Stimulated activated CD4-positive, alpha-beta T cell treated with anti-CD3 and anti-CD28 coated beads, Interleukin-1b, Interleukin-23, amount 100 ng/mL, for 24 hours (primary cell): ENCODE measurements at places on chromosomes 7 and 10.

GRCh38 chr7:84181628-84182027 lies 13.0 kb downstream of the SEMA3A start:
- no peak for DNase-seq

DNA sequence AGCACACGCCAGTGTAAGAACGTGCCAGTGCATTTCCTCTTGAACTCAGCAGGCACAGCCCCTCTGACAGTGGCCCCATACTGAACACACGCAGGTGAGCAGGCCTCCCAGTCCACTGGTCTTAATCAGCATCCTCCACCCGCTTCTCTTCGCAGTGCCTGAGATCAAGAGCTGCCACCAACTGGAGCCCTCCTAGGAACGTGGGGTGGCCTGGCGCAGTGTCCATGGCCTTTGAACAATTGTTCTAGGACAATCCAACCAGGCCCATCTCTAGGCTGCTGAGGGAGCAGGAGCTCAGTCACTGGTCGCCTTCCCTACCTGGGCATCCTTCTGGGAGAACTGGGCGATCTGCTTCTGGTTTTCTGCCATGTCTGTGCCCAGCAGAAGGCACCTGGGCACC lies 15.2 kb downstream of the PYROXD2 start:
- DNase-seq = no peak

- DNase-seq = no peak
Observed at GRCh38 chr10:74008212-74008731, 10.4 kb downstream of the VCL start.

DNA sequence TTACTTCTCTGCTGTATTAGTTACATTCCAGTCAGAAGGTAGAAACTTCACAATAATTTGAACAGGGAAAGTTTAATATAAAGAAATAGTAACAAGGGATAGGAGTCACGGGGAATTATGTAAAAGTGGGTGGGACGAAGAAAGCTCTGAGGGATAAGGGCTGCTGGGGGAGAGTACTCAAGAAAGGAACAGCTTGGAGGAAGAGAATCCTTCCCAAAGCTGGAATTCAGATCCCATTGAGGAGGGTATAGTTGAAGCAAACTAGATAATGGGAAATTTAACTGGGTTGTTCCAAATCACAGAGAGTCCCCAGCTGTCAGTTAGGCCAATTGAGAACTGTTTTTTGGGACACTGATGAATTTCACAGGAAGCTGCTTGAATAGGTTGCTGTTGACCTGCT lies 53.2 kb upstream of the MACC1 start:
- DNase-seq = no peak

DNA sequence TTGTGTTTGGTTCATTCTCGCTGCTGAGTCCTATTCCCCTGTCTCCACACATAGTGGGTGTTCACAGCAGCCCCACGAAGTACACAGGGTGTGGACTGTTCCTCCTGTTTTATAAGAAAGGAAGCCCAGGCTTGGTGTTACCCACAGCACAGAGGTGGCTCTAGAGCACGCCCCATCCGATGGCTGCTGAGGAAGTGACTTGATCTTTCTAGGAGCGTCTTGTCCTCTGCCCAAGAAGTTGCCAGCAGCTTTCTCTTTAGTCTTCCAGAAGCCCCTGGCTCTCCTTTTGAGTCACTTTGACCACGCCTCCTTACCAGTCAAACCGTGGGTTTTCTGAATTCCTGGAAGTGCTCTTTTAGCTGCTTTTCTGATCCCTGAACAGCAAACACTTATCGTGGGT lies 94.0 kb downstream of the GRK5 start:
- peak; percentile 40 for DNase-seq

GRCh38 chr7:154915600-154915999 lies 87.3 kb downstream of the PAXIP1 start:
- DNase-seq = no peak

DNA sequence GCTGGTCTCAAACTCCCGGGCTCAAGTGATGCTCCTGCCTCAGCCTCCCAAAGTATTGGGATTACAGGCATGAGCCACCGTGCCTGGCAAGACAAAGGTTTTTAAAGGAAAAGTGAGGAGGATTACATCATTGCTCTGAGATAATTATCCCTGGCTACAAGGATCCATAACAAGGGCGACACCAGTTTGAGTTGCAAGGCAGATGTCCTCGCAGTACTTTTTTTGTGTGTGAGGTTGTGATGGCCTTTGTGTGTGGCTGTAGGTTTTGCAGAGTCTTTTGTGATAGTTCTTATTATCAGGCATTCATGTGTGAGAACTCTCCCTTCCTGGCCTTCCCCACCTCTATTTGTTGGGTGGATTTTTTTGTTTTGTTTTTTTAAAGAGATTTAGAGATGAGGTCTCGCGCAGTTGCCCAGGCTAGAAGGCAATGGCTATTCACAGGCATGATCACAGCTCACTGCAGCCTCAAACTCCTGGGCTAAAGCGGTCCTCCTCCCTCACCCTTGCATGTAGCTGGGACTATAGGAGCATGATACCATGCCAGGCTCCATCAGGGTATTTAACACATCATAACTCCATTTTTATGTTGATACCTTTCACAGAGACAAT lies 10.0 kb downstream of the BTBD16 start:
- no peak for DNase-seq

DNA sequence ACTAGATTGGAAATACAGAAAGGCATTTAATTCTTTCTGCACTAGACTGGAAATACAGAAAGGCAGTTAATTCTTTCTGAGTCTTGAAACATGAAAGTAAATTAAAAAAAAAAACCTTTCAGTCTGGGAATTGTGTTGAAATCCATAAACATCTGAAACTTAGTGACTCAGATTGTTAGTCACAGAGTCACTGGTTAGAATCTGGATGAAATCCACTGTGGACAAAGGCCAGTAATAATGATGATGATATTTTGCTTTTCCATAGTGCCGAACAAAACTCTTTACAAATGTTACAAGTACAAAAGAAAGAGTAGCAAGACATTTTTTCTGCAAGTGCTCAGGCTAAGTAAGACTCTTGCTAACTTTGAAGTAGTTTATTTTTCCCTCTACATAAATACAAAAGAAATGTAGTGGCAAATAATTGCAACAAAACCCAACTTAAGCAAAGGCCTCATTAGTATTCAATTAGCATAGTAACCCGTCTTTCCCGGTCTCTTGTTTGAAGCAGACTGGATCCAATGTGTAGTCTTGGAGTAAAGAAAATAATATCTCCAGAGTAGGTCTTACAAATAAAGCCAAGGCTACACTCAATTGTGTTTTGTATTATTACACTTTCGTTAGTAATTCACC lies 5.8 kb upstream of the PRTFDC1 start:
- no peak for DNase-seq

GRCh38 chr7:102156867-102157266 lies 129.8 kb upstream of the SH2B2 start:
- DNase-seq = no peak

DNA sequence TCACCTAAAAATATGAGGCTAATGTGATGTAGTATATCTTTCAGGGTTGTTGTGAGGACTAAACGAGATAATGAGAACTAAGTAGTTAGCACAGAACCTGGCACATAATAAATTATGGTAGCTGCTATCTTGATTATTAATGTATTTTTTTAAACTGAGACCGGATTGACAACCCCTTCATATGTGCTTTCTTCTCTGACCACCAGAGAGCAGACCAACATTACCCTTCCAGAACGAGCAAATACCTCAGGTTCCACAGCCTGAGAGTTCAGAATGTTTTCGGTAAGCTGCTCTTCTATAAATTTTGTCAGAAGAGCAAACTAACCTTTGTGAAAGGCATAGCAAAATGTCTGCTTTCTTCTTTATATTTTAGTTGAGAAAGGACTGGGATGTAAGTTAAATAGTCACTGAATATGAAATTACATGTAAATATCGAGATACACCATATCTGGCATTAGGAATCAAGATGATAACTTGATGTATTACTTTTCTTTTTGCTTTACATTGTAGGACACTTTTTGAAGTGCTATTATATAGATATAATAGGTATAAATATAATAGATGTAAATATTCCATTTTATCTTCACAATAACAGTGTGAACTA lies 13.6 kb upstream of the BPGM start:
- DNase-seq = no peak

DNA sequence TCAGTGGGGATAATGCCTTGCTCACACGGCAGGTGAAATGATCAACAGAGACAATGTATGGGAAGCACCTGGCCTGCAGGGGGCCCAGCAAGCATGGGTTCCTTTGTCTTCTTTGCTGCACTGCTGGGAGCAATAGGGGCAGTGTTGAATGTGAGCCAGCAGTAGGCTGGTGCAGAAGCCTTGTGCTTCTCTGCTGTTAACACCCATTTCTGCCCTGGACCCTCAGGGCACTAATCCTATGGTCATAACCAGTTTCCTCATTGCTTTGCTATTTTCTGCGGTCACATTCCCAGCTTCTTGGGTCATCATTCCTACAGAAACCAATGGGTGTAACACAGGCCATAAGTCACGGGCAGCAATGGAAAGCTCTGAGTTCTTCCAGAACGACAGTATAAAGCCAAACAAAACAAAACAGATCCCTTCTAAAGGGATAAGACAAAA lies 10.9 kb upstream of the LGI1 start:
- DNase-seq = no peak

DNA sequence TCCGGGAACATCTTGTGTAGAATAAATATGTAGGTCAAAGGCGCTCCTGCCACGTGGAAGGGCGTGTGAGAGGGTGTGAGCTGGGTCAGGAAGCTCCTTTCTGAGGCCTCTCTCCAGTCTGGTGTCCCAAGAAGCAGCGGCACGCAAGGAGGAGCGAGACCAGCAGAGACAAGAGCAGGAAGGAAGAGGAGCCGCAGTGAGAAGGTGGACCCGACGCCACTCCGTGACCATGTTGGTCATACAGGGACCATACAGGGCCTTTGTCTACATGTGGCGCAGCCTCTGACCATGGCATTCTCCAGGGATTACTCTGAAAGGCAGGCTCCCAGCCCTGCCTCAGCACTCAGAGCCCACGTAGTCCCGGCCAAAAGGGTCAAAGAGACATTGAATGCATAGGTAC lies 26.2 kb upstream of the EN2 start:
- no peak for DNase-seq

- no peak for DNase-seq
Observed at GRCh38 chr10:65125212-65125611, 1604.0 kb downstream of the REEP3 start.

GRCh38 chr10:132341017-132341416 lies 9.0 kb downstream of the LRRC27 start:
- DNase-seq = no peak

GRCh38 chr10:107103174-107104025 lies 61.1 kb downstream of the SORCS1 start:
- DNase-seq = no peak

GRCh38 chr7:105298439-105298894 lies 90.3 kb downstream of the SRPK2 start:
- no peak for DNase-seq

- DNase-seq = no peak
Observed at GRCh38 chr10:131127138-131127589, 184.4 kb downstream of the TCERG1L start.

- DNase-seq = no peak
Observed at GRCh38 chr10:131855461-131856401, 45.1 kb upstream of the PPP2R2D start.

DNA sequence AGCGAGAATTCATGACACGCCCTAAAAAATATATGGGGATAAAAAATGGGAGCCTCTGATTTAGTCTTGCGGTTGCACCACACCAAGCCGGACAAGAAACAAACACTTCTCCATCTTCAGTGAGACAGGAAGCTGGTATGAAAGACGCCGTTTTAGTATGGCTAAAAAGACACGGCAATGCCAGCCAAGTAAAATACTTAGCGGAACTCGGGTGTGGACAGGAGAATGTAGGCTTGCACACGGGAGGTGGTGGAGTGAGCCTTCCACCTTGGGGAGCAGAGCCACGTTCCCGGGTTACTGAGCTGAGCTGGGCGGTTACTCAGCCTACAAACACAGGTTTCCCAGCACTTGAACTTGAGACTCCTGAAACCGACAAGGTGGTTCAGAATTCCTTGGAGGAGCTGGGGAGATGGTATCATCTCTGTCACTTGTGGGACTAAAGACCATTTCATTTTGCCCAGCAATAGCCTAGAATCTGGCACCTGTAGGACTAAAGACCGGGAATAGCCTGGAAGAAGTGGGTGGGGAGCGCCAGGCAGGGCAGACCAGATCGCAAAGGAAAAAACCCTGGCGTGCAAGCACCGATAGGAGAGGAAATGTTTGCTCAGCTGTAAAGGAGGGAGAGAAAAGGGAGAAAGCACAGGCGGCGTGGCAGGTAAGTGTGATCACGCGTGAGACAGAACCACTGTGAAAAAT lies 34.8 kb upstream of the SEPHS1 start:
- no peak for DNase-seq

DNA sequence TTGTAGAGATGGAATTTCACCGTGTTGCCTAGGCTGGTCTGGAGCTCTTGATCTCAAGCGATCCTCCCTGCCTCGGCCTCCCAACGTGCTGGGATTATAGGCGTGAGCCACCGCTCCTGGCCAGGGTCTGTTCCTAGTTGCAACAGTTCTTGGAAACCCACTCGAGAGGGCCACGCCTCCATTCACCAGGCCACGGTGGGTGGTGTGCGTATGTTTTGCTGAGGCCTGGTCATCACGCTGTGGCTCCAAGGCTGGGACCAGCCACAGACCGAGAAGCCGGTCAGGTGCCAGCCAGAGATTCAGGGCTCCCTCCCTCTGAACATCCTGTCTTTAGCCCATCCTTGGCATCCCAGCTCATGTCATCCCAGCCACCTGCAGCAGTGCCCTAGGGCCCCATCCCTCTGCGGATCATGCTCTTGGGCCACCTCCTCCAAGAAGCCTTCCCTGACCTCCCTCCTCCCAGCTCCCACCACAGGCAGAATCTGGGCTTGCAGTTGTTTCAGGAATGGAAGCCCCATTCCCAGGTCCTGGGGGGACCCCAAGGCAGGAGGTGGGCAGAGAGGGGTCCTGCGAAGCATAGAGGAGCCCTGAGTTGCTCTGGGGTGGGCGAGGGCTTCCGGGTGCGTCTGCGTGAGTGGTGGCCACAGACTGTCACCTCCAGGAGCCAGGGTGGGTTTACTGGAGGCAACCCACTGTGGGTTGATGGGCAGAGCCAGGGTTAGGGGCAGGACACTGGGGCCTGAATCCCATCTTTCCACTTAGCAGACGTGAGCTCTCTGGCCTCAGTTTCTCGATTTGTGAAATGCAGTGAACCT lies 5.2 kb downstream of the LAT2 start:
- no peak for DNase-seq

- DNase-seq = no peak
Observed at GRCh38 chr10:32713560-32713959, 244.5 kb downstream of the ITGB1 start.

GRCh38 chr7:67470256-67470751 lies 473.7 kb downstream of the TYW1 start:
- no peak for DNase-seq

GRCh38 chr10:70528741-70529362 lies 50.3 kb downstream of the PALD1 start:
- DNase-seq = no peak

GRCh38 chr10:6279540-6280267 lies 77.0 kb downstream of the PFKFB3 start:
- no peak for DNase-seq

DNA sequence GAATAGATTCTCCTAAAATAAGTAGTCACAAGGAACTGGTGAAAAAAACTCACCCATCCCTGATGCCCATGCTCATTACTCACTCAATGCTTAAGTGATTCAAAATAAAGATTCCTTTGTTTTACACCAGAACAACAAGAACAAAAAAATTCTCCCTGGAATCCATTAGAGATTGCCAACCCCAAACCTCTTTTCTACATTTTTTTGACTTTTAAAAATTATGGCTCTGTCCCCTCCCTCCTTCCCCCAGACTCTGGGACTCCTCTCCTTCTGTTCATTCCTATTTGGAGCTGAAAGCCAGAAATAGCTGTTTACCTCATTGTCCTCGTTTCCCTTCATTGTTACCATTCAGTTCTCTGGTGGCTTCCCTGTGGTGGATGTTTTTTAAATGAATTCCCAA lies 63.2 kb upstream of the FHIP2A start:
- DNase-seq = no peak
